ENCODE measurements at places on chromosomes 11 and 22. TPM values are rescaled to one million over a fixed set of nuclear protein-coding genes. Genes with fewer than 3 reads are reported as not detected.

- no peak for DNase-seq
These were observed 6.0 kb upstream of the MS4A4A start for GRCh38 chr11:60274416-60274815.

GRCh38 chr11:57778318-57779037, 16.9 kb downstream of the CTNND1 start:
- DNase-seq = peak; percentile 78

DNA sequence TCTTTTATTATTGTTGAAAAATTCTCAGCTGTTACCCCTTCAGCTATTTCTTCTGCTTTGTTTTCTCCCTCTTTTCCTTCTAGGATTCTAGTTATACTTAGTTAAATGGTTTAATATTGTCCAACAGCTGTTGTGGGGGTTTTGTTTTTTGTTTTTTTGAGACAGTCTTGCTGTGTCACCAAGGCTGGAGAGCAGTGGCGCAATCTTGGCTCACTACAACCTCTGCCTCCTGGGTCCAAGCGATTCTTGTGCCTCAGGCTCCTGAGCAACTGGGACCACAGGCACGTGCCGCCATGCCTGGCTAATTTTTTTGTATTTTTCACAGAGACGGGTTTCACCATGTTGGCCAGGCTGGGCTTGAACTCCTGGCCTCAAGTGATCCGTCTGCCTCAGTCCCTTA, 12.7 kb downstream of the SDHAF2 start:
- no peak for DNase-seq

DNA sequence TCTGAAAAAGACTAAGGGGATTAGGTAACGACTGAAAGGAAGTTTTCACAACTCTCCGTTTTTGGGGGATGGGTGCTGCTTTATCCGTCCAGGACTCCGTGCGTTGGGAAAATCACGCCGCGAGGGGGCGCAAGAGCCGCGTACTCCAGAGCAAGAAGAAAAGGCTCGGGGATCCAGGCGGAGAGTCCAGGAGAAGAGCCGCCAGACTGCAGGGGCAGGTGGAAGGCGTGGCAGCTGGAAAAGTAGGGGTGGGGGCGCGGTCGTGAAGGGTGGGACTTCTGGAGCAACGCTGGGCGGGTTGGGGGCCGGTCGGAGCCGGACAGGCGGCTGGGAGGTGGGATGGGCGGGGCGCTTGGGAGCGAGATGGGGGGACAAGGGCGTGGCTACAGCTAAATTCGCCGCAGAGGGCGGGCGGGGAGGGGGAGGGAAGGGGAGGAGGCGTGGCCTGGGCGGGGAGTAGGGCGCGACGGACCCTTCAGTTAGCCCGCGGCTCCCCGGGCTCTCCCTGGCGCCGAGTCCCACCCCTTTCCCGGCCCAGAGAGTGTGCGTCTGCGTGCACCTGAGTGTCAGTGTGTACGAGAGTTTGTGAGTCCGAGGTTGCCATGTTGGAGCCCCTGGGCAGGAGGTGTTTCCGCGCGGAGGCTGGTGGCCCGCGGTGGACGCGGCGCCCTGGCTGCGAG, 613 bp upstream of the ARHGEF17 start:
- peak; percentile 84 for DNase-seq

DNA sequence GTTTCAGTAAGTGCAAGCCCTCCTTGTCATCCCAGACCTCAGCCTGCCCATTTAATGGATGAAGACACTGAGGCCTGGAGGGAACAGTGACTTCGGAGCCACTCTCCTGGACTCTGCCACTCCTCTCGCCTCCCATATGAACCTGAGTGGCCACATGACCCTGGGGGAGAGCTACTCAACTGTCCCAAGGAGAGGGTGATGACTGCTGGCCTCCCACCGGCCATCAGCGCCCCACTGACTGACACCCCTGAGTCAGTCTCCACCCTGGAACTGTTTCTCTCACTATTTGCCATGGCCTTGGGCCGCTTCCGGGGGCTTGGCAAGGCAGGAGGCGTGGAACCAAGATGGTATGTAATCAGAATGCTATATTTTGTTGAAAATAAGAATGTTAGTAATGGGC, 17.1 kb downstream of the LRP5 start:
- no peak for DNase-seq

- no peak for DNase-seq
These were observed 32.4 kb downstream of the VSIG10L2 start for GRCh38 chr11:125978181-125978716.

GRCh38 chr22:38423512-38424503, 31.2 kb downstream of the KCNJ4 start:
- DNase-seq = no peak

DNA sequence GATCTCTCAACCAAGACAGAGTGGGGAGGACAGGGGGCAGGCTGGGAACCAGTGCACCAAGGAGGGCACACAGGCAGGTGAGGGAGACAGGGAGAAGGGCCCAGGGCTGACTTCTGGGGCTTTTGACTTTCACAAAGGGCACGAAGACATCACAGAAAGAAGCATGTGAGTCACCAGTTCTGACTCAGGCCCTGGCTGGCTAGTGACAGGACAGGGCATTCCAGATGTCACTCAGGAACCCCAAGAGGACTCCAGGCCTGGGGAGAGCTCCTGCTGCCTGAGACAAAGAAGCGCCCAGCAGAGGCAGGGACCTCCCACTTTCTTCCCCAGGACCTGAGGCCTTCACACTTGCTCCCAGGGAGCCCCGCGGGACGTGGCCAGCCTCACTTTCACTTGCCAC, 497.2 kb downstream of the BUD13 start:
- DNase-seq = no peak

DNA sequence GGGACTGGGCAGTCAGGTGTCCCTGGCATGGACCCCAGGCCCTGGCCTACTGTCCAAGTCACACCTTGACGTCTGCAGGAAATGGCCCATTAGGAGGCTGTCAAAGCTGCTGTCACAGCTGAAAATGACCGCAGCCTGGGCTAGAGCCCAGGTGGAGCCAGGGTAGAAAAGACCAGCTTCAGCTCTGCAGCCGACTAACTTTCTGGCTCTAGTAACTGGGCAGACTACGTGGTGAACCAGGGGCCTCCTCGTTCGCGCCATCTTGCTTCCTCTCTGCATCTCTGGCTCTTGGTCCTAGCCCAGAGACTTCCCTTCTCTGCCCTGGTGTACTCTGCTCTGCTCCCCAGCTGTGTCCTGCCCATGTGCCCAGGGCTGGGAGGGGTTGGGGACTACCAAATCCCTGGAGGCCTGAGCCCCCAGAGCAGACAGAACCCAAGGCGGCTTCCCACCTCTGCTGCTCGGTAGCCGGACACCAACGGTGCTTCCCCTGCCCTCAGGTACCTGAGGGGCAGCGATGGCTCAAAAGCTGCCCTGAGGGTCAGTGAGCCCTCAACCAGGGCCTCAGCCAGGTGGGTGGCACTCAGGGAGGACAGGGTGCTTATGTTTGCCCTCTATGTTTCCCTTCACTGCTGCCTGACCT, 19.7 kb downstream of the SART1 start:
- DNase-seq = no peak

DNA sequence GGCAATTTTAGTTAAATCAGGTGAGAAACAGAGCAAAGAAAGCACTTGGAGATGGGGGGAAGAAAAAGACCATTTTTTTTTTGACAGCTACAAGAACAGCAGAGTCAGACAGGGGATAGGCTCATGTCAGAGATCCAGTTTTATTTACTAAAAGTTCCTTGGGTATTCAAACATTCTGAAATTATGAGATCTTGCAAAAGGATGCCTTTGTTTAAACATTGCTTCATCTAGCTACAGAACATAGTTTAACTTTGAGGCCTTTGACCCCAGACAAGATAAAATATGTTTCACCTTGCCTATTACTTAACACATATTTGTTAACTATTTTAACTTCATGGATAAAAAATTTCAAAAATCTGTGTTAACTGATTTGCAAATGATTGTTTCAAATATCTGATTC, 6.4 kb downstream of the GLYATL1 start:
- no peak for DNase-seq

DNA sequence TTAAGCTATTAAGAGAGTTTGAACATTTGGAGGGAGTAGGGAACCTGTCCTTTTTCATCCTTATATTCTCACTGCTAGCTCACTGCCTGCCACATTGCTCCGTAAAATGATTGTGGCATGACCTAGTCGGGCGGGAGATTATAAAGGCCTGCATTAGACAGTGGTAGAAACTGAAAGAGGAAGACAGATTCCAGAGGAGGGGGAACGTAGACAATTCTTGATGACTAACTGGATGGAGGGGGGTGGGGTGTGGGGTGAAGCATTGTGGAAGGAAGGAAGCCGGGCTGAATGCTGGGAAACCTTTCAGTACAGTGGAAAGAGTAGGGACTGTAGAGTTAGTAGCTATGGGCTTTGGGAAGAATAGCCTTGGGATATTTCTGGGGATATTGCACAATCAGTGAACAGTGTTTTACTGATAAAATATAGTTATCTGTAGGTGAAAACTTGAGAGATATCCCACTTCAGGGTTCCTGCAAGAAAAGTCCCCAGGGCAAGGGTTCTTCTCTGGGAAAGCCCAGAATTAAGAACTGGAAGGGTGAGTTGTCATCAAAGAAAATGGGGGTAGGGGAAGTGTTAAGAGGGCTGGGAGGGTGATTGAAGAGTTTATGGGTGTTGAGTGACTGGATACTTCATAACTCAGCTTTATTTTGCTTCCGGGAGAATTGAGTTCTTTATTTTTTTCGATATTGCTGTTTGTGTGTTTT, 2.1 kb downstream of the MED15 start:
- DNase-seq = no peak

- peak; percentile 70 for DNase-seq
These were observed 151.7 kb downstream of the SWAP70 start for GRCh38 chr11:9815486-9816136.

GRCh38 chr11:134151083-134151747, 72.6 kb downstream of the NCAPD3 start:
- DNase-seq = no peak

DNA sequence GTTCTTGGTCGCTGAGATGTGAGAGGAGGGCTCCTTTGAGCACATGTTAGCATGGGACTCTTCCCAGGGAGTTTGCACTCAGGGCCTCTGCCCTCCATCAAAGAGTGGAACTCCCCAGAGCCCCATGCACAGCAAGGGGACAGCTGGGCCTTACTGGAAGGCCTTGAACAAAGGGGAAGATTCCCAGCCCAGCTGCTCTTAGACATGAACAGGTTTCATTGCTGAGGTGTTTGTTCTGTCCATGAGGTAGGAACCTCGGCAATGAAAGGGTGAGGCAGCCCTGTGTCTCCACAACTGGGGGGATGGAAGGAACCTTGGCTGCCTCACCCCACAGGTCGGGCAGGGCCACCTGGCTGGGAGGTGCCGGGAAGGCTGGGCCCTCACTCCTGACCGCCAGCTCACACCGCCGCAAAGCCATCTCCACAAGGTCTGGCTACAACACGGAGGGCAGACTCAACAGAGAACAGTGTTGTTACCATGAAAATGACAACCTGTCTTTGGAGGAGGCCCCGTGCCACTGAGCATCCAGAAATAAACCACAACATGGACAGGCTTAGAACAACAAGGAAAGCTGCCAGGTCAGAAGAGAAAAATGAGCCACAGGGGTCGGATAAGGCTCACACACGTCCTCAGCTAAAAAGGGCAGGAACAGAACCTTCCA, 3.2 kb downstream of the DERL3 start:
- DNase-seq = no peak

ENTHD1 gene
- total RNA-seq = not detected

SLC15A3 gene
- 8.7 TPM for total RNA-seq

BARX2 gene
- 3.9 TPM for total RNA-seq

C11orf42 gene
- total RNA-seq = not detected

OR10A2 gene
- not detected for total RNA-seq

PIWIL4 gene
- 2.1 TPM for total RNA-seq

HPX gene
- 1.0 TPM for total RNA-seq

FOLH1 gene
- 0.98 TPM for total RNA-seq

ACO2 gene
- 71.5 TPM for total RNA-seq

NLRP6 gene
- total RNA-seq = 0.59 TPM

PLAAT3 gene
- 32.6 TPM for total RNA-seq

KDM4D gene
- total RNA-seq = 0.87 TPM

BAIAP2L2 gene
- 0.18 TPM for total RNA-seq

C11orf68 gene
- total RNA-seq = 84.7 TPM

PKP3 gene
- total RNA-seq = 36.8 TPM

All from Panc1 (cell line).